Omental fat pad (tissue), 4 donors: ENCODE measurements at places on chromosomes 11 and 22.

DNA sequence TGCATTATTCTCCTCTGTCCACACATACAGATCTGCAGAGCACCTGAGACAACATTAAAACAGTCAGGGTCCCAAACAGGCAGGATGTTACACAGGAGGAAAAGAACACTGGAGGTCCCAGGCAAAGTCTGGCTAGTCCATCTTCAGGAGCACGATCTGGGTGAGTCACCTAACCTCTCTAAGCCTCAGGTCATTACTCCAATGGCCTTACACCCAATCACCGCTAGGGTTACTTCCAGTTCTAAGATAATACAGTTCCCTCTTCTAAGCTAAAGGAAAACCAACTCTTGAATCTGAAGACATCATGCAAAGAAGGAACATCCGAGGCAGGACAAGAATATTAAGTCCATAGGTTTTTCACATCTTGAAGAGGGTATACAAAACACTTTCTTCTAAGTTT is 24.5 kb downstream of the ASCC2 start:
- no peak for DNase-seq

- DNase-seq, result no peak
Observed at GRCh38 chr11:105179542-105180278, 40.1 kb upstream of the CARD18 start.

GRCh38 chr22:28142361-28142961 is 223.4 kb upstream of the PITPNB start:
- DNase-seq, result no peak

DNA sequence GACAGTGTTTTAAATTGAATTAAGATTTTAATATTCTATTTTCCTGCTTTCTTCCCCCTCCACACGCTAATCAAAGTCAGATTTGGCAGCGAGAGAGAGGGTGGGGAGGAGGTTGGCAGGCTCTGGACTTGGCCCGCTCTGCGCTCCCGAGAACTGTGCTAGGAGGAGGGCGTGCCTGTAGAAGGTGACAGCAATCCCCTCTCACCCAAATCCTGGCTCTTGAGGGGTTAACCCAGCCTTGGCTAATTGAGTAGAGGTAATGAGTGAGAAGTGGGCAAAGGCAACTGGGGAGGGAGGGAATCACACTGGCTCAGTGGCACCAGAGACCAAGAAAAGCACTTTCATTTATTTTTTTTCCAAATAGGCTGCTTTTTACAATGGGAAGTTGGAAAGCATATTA is 42.2 kb downstream of the BUD13 start:
- no peak for DNase-seq

GRCh38 chr11:119391275-119391674 is 9.8 kb upstream of the USP2 start:
- DNase-seq, result no peak

DNA sequence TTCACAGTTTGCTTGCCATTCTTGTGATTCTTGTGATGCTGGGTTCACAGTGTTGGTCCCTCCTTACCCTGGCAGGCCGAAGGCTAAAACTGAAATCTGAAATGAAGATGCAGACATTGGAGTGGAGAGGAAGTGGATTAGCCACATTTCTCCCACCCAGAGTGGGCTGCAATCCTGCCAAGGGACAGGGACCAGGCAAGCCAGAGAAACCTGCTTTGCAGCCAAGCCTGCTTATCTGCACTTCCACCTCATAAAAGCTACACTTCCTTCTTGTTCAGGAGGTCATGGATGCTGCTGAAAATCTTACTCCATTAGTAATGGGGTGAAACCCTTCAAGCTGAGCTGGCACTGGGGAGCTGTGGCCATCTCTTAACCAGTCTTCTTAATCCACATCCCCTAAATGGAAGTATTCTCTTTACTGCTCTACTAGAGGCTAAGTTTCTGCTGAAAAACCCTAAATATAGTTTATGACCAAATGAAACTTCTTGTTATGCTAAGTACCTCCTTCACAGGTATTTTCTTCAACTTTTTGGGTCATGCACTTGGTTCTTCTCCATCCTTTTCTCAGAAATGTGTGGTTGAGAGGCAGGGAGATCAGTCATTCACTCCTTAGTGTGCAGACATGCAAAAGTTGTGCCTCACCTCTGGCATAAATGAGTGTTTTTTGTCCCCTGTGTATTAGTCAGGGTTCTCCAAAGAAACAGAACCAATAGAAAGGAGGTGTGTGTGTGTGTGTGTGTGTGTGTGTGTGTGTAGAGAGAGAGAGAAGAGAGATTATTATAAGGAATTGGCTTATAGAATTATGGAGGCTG is 133.9 kb upstream of the BMAL1 start:
- no peak for DNase-seq

GRCh38 chr22:31695423-31695822 is 33.4 kb upstream of the PISD start:
- DNase-seq, result no peak

DNA sequence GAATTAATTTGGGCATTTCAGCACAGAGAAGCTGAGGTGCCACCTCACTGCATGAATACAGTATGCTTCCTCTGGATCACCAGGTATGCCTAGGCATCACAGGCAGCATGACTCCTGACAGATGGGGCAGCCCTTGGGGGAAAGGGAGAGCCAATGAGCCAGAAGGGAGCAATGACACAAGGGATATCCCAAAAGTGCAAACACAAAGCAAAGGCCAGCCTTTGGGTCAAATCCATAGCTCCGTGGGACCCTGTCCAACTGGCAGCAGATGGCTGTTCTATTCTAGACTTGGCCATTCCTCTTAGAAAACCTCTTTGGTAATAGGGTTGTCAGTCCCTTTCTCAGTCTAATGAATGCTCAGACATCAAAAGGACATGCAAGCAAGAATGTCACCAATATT is 73.3 kb downstream of the SERGEF start:
- no peak for DNase-seq

DNA sequence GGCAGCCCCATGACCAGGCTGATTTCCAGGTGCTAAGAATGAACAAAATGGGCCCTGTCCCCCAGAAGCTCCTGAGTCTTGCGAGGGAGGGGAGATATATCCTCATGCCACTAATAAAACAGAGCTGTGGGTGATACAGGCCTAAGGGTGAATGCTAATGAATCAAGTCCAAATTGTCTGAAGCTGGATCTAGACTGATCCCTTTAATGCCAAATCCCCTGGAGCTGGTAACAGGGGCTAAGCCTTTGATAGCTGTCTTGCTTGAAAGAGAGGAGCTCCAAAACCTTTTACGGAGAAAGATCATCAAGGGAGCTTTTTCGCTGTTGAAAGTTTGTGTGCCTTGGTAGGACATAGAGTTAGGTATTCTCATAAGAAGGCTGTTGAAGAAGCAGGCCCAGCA is 79.7 kb downstream of the PPFIBP2 start:
- DNase-seq, result no peak

- no peak for DNase-seq
Observed at GRCh38 chr11:108483163-108483562, 15.0 kb downstream of the POGLUT3 start.

DNA sequence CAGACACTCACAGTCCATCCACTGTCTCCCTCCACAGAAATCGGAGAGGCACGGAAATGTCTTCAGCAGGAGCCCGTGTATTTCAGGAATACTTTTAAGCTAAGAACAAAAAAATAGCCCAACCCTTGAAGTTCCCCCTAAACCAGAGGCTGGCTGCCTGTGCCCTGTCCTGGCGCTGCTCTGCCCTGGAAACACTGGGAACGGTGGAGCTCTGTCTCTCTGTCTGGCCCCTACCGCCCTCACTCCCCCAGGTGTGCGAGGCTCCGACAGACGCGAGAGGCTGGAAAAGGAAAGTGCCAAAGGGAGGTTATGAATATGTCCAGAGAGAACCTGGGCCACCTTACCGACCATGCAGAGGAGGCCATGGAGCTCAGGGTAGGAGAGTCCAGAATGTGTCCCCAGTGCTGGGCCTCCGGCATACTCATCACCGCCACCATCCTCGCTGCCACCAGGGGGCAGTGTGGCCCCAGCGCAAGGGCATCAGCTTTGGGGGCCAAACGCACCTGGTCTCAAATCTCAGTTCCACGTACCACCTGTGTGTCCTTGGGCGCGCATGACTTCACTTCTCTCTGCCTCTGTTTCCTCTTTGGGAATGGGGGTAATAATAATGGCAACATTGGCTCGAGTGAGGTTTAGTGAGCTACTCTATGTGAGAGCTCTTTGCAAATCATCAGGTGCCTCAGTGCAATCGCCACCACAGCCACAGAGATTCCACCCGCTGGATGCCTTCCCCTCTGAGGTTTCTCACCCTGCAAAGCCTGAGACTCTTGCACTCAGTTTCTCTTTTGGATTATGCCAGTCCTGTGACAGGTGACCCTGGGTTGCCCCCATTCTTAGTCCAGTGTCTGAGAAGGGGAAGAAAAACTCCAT is 10.4 kb upstream of the SLCO2B1 start:
- peak; percentile 79 for DNase-seq

DNA sequence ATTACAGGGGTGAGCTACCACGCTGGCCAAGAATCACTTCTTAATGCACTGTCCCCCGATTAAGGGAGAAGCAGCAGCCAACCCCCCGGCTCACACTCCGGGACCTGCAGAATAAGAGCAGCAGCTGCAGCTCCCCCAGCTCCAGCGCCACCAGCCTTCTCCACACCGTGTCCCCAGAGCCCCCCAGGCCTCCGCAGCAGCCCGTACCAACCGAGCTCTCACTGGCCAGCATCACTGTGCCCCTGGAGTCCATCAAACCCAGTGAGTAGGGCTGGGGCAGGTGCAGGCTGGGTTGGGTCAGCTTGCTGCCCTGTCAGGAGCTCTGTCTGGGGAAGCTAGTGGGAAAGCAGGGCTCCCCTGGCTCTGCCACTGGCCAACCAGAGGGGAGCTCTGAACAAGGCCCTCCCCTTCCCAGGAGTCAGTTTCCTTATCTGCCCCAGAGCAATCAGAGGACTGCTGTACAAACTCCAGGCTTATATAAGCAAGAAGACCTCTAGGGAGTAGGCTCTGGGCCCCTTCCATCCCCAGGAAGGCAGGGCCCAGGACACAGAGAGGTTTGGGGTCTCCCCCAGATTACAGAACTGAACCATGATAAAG is 8.5 kb upstream of the SH3BP1 start:
- DNase-seq, result no peak

- DNase-seq, result no peak
Observed at GRCh38 chr22:38572065-38572464, 2.1 kb upstream of the DMC1 start.

- DNase-seq, result no peak
Observed at GRCh38 chr11:5007561-5007960, 12.9 kb downstream of the OR51L1 start.

GRCh38 chr22:46107753-46108563 is 42.4 kb upstream of the PPARA start:
- no peak for DNase-seq

- DNase-seq, result no peak
Observed at GRCh38 chr11:83162377-83162776, 5.4 kb downstream of the PCF11 start.

- no peak for DNase-seq
Observed at GRCh38 chr22:49091917-49092545, 735.6 kb downstream of the BRD1 start.

GRCh38 chr11:81497202-81497804 is 1236.4 kb downstream of the FAM181B start:
- no peak for DNase-seq

- no peak for DNase-seq
Observed at GRCh38 chr22:25496396-25497064, 67.9 kb upstream of the GRK3 start.

DNA sequence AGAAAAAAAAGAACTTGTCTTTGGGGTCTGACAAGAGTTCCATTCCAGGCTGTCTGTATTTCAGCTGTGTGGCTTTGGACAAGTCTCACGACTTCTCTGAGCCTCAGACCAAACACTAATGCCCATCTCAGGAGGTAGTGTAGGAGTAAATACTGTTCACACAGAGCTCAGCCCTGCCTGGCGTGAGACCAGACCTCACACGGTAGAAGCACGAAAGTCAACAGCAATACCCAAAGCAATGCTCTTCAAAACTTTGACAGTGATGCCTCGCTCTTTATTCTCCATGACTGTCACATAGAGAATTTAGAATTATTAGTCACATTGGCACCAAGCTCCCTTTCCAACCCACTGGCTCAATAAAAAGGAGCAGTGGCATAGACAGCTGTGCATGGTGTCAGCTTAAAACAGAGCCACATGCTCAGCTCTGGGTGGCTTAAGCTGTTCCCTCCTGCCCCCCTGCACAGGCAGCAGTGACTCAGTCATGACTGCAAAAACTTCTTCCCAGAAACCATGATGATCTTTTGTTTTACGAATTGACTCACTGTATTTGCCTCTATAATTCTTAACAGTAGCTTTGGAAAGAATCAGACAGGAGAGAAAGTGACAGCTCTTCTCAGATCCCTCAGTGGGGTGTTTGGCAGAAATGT is 74.0 kb upstream of the PHF21B start:
- no peak for DNase-seq

- no peak for DNase-seq
Observed at GRCh38 chr22:37082251-37082873, 27.2 kb downstream of the TMPRSS6 start.

GRCh38 chr11:16770016-16770415 is 31.6 kb downstream of the C11orf58 start:
- DNase-seq, result no peak

- no peak for DNase-seq
Observed at GRCh38 chr22:17980638-17981051, 43.7 kb downstream of the MICAL3 start.

DNA sequence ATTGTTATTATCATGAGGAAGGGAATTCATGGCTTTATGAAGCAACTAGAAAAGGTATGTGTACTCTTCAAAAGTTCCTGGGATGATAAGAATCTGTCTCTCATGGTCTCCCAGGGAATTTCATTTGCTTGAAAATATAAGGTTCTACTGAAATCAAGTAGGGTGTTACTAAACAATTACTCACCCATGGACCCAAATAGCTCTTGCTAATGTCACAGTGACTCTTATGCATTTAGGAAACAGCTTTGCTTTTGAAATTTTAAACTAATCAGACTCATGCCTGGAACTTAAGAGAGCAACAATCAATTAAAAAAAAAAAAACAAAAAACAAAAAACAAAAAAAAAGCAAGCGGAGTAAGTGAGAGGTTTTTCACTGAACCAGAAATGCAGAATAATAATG is 1546.3 kb upstream of the TENM4 start:
- DNase-seq, result no peak

- DNase-seq, result no peak
Observed at GRCh38 chr22:39868741-39869140, 24.8 kb downstream of the ENTHD1 start.

- DNase-seq, result no peak
Observed at GRCh38 chr22:22235558-22235957, 9.0 kb upstream of the VPREB1 start.

- DNase-seq, result no peak
Observed at GRCh38 chr22:25142102-25142501, 57.6 kb upstream of the CRYBB3 start.

DNA sequence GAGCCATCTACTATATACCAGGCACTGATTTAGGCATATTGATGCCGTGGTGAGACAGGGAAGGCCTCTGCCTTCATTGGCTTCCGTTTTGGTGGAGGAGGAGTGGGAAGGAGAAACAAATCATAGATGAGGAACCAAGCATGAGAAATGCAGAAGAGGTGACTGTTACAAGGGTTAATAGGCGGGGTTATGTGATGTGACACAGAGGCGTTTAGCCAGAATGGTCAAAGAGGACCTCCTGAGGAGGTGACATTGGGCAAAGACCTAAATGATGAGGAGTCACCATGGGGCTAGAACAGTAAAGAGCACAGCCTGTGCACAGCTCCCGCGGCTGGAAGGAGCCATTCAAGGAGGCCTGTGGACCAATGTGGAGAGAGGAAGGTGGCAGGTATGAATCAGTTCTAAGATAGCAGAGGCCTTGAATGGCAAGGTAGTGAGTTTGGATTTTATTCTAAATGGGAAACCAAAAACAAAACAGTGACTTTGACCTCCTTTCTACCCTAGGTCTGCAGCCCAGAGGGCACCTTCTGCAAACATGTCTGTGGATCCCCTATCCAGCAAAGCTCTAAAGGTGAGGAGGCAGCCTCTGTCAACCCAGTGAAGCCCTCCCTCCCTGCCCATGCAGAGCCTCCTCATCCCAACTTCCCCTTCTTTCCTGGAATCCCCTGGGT is 11.7 kb downstream of the MAFF start:
- no peak for DNase-seq
